NCI-H446 treated with DMSO at 0.1 percent for 48 hours (cell line): ENCODE measurements at places on chromosomes 2 and 18.

GRCh38 chr2:1375794-1376193, 37.5 kb upstream of the TPO start:
- no peak for DNase-seq

- DNase-seq = no peak
Observed at GRCh38 chr2:171553858-171554257, 31.6 kb downstream of the CYBRD1 start.

DNA sequence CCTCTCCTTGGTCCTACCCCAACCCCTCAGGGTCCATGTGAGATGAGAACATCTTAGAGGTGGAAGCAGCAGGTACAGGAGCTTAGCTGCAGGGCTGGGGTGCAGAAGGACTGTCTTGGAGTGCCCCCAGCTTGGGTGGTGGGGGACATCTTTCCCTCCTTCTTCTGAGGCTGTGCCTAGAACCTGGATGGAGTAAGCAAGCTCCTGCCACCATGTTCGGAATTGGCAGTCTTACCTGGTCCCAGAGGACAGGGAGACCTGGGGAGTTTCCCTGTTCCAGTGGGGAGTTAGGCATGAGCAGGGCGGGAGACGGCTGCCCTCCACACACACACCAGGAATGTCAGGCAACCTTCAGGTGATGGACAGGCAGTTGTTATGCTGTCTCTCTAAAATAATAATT, 131.0 kb upstream of the COPS8 start:
- DNase-seq = no peak

DNA sequence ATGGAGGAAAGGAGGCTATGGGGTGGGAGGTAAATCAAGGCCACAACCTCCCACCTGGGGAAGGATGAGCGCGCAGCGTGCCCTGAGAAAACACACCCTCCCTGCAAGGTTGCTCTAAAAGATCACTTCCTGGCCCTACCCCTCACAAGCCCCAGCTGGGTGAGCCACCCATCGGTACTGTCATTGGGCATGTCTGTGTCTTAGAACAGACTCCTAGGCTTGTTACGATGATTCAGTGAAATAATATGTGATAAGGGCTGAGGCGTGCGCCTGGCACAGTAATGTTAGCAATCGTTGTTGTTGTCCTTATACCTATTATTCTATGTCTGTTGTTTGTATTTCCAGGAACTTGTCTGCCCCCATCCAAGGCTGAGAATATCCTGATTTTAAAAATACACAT, 175.1 kb downstream of the ZFP36L2 start:
- no peak for DNase-seq

- DNase-seq = no peak
Observed at GRCh38 chr2:20596973-20597859, 53.7 kb downstream of the HS1BP3 start.

- DNase-seq = no peak
Observed at GRCh38 chr2:191942739-191943103, 95.8 kb upstream of the CAVIN2 start.

DNA sequence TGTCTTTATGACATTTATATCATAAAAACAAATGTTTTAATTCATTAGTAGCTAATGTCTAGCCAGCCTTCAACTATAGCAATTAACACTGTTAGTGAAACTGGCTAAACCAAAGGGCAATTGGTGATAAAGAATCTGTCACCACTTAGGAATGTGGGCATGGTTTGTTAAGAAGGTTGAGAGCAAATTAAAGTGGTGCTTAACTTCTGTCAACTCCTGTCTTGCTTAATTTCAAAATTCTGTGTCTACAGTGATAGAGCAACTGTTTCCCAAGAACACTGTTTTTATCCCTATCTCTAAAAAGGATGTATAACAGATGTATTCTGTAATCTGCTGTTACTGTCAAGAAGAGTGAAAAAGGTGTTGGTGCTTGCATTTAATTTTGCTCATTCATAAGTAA, 36.5 kb downstream of the CFAP36 start:
- DNase-seq = no peak

DNA sequence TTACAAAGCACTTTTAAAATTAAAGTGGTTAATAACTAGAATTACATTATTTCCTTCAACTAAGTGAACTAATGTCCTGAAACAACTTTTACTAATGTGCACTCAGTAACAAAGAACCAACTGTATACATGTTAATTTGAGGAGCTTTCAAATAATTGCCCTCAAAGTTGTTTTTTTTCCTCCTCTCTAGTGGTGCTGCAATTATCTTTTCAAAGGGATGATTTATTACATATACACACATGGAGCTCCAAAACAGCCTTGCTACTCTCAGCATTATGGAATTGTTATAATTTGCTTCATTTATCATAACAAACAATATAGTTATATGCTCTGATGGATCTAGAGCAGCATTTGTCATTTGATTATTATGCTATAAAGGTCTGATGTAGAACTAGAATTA, 246.3 kb upstream of the RASGRP3 start:
- DNase-seq = no peak

DNA sequence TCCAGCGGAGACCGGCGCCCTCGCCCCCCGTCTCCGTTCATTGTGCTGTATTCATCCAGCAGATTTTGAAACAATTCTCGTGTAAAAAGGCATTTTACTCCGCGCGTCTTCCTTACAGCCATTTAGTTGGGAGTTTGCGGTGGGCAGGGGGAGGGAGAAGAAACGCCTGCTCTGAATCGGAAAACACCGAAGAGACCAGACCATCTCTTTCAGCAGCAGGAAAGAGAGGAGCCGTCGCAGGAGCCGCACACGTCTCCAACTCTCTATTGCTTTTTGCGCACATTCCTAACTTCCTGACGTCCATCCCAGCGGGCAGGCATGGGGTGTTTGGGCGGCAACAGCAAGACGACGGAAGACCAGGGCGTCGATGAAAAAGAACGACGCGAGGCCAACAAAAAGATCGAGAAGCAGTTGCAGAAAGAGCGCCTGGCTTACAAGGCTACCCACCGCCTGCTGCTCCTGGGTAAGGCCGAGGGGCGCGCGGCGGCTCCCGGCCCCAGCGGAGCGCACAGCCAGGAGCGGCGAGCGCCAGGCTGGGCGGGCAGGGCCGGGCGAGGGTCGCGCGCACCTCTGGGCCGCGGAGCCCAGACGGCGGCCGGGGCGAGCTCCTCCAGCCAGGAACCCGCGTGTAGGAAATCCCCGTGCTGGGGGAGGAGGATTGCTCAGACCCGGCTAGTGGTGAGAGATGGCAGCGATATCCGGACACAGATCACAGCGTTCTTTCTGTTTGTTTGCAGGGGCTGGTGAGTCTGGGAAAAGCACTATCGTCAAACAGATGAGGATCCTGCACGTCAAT, 63.2 kb downstream of the GNAL start:
- DNase-seq = no peak

DNA sequence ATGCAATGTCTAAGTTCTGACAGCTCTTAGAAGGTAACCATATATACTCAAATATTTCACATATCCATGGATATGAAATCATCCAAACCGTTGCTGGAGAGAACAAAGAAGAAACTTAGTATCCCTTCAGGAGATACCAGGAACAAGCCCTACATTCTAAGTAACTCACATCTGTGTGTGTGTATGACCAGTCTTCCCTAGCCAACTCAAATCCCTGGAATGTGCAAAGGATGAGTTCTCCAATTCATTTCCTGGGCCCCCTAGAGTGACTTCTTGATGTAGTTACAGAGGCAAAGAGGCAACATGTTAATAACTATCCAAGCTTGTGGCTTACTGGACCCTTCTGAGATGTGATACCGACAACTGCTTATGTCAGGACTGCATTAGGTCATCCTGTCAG, 20.1 kb downstream of the TPGS2 start:
- DNase-seq = no peak

GRCh38 chr2:168727904-168728470, 74.5 kb upstream of the NOSTRIN start:
- DNase-seq = no peak

GRCh38 chr2:32425719-32426141, 68.9 kb downstream of the BIRC6 start:
- DNase-seq = no peak

DNA sequence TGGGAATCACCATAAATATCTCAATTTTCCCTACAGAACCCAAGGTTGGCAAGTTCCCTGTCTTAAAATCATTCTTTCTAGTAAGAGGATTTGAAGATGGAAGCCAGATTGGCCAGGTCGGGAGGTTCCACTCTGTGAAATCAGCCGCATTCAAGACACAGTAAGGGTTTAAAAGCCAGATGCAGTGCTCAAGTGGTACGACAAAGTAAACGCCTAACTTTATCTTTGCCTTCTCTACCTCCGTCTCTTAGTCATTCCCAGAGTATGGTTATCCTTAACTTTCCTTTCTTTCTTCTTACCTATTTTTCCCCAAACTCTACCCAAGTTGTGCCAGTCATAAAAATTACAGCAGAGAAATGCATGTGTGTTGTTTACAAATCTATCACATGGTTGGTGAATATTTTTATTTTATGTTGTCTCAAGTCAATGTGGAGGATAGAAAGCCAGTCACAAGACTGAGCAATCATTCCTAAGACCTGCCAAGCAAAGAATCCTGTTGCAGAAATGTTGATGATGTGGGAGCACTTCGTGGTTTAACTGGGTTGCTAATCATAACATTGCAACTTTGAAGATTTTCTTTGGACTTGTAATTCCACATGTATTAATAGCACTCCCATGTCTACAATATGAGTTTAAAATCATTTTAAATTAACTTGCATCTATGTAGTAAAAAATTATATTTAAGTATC, 62.6 kb downstream of the SLC40A1 start:
- DNase-seq = no peak

GRCh38 chr18:27860701-27861107, 316.2 kb downstream of the CDH2 start:
- DNase-seq = no peak

DNA sequence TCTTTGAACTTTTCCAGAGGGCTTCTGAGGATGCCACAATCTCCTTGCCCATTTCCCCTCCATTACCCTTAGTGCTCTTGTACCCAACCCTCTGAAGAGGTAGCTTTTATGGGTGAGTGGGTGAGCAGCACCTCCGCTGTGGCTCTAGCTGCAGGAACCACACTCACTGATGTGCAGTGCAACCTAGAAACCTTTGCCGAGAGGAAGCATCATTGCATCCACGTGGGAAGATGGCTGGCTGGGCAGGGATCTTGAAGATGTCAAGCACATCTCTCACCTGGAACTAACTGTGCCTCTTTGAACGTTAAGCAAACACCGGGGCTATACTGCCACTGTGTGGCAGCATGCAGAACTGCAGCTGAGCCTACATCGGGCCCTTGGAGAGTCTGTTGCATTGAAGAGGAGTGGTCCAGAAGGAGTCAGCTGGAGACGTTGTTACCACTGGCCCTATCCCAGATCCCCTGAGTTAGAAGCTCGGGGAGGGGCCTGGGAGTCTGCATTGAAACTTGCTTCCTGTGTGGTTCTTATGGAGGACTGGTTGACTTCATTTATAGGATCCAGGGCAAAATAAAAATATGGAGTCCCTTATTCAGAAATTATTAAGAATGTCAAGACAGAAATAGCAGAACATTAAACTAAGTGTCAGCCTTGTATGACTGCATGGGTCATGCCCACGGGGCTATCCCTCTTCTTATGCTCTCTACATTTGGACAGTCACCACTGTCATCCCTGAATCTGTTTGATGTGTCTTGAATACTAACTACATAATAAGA, 28.7 kb downstream of the IGFBP5 start:
- peak; percentile 28 for DNase-seq

GRCh38 chr2:229339618-229340017, 68.5 kb upstream of the PID1 start:
- no peak for DNase-seq

DNA sequence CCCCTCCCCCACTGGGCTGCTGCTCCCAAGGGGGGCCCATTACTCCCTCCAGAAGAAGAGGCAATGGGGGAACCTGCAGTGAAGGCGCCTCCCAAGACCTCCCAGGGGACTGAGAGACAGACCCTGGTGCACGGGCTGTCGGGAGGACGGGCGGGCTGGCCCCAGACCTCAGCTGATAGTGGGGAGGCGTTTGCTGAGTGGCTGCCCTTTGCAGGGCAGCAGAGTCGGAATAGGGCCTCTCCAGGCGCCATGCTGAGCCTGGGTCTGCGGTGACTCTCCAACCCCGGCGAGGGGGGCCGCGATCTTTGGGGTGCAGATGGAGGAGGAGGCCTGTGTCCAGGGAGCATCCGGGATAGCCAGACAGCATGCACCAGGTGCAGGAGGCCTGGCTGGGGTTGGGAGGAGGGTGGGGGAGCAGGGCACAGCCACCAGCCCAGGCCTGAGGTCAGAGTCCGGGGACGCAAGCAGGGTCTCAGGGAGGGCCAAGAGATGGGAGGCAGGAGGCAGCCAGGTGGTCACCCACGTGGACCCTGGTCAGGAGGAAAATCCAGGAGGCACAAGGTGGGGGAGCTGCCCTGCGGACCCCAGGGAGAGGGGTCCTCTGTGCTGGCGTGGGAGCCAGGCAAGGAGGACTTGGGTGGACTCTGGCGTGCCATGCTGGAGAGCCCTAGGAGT, 11.0 kb downstream of the CROCC2 start:
- DNase-seq = no peak

GRCh38 chr2:1563943-1564891, 151.0 kb downstream of the TPO start:
- no peak for DNase-seq

GRCh38 chr2:241877989-241878970, 8.8 kb downstream of the RTP5 start:
- DNase-seq = no peak

DNA sequence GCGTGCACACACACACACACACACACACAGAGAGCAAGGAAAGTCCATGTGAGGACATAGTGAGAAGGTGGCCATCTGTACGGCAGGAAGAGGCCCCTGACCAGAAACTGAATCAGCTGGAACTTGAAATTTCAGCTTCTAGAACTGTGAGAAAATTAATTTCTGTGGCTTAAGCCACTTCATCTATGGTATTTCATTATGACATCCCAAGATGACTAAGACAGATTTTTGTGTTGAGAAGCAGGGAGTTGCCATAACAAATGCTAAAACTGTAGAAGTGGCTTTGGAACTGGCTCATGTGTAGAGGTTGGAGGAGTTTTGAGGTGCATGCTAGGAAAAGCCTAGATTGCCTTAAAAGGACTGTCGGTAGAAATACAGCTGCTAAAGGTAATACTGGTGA, 63.4 kb upstream of the ZBTB7C start:
- DNase-seq = no peak

- no peak for DNase-seq
Observed at GRCh38 chr2:238140040-238140439, 1.6 kb downstream of the KLHL30 start.

GRCh38 chr2:176944998-176945397, 267.6 kb upstream of the HNRNPA3 start:
- no peak for DNase-seq

- DNase-seq = no peak
Observed at GRCh38 chr2:73981081-73982001, 3.4 kb upstream of the TET3 start.

- no peak for DNase-seq
Observed at GRCh38 chr18:74387383-74387782, 69.7 kb downstream of the DIPK1C start.

- DNase-seq = no peak
Observed at GRCh38 chr18:24114924-24115549, 23.8 kb upstream of the CABYR start.

DNA sequence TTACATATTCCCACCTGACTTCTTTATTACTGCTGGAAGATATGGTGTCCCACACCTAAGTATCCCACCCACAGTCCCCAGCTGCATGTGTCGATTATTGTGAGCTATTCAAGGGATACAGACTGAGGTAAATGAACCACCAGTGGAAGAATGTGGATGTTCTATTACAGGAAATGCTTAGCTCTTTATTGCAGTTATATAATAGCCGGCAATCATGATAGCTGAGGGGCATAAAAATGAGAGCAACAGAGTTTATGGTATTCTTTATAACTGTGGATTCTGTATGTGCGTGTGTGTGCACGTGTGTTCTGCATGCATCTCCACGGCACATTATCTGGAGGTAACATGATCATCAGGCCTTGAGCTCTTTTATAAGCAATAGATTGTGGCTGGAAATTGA, 198.9 kb downstream of the NEDD4L start:
- no peak for DNase-seq
